ENCODE measurements at places on chromosomes 3 and 15.

- peak; percentile 5 for DNase-seq
Observed at GRCh38 chr3:162602619-162603018, 1106.0 kb downstream of the OTOL1 start.

- DNase-seq, result no peak
Observed at GRCh38 chr3:11602886-11603527, 40.7 kb downstream of the VGLL4 start.

DNA sequence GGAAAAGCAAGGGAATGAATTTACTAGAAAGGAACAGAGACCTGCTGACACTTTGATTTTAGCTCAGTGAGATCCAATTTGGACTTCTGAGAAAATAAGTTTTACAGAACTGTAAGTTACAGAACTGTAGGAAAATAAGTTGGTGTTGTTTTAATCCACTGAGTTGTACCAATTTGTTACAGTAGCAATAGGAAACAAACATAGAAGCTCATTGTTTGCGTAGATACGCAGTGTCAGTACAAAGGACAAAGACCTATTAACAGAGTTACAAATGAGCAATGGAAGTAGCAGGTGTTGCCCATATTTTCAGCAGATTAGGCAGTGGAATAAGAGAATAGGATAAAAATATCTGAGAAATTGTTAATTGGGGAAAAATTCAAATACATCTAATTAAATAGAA is 385.8 kb upstream of the CNTN6 start:
- no peak for DNase-seq

DNA sequence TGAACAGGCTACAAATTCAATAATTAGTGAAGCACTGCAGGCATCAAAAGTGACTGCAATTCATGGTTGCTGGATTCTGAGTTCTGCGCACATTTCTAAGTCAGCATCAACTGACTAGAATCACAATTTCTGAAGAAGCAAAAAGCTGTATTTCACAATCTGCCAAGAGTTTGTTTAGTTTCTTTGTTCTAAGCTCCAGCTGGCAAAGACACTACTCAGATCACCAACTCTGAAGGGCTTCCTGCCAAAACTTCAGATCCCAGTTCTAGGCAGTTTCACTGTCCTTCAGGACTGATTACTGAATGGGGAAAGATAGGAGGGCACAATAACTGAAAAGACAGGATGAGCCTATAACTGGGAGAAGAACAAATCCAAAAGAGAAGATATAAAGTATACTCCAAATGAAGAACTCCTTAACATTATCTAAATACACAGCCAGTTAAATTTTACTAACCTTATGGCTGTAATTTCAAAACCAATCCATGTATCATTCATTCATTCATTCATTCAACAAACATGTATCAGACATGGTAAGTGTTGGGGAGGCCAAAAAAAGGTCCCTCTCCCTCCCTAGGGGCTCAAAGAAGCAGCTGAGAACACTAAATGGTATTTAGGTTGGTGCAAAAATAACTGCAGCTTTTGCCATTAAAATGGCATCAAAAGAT is 17.1 kb downstream of the TJP1 start:
- peak; percentile 71 for DNase-seq

- no peak for DNase-seq
Observed at GRCh38 chr3:83863380-83863779, 1095.4 kb upstream of the CADM2 start.

DNA sequence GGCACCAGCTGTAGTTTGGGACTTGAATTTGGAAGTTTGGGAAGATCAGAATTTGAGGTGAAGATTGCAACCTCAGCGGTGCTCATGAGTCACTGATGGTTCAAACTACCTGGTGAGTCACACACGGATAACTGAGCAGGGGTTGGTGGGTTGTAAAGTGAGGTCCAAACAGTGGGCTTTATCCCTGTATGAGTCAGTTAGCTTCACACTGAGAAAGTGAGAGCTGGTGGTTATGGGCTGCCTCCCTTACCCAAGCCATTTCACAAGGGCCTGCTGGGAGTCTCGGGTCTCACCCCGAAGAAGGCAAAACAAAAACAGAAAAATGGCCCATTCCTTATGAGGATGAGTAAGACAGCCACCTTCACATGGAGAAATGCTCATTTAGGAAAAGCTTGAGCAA is 77.0 kb downstream of the ITGA11 start:
- DNase-seq, result peak; percentile 89

GRCh38 chr15:76337059-76337695 is 604 bp downstream of the ISL2 start:
- peak; percentile 79 for DNase-seq

- DNase-seq, result peak; percentile 68
Observed at GRCh38 chr3:137946356-137946973, 63.5 kb upstream of the CLDN18 start.

DNA sequence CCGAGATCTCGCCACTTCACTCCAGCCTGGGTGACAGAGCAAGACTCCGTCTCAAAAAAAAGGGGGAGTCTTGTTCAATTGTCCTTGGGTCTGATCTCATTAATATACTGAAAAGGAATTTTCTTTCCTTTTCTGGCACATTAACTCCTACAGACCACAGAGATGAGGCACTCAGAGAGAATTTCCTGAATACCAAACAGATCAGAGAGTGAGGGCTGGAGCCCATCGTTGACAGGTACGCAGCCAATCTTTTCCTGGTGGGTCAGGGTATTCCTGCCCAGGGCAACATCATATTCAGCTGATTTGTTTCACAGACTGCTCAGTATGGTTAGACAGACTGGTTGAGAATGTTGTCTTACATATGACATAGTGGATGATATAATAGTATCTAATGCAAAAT is 82.8 kb upstream of the TNFSF10 start:
- DNase-seq, result peak; percentile 79

DNA sequence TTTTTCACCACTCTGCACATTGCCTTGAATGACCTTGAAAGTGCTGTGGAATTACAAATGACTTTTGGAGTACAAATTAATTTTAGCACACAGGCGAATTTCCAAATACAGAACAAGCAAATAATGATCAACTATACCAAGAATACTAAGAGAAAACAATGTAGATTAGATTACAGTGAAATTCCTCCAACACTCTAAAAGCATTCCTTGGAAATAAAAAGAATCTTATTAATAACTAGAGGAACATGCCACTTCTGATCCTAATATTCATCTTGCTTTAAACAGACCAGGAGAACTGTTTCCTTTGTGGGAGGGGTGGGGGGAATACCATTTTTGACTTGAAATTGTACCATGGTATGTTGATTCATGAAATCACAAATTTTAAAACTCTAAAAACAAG is 167.5 kb downstream of the SUCLG2 start:
- DNase-seq, result no peak

DNA sequence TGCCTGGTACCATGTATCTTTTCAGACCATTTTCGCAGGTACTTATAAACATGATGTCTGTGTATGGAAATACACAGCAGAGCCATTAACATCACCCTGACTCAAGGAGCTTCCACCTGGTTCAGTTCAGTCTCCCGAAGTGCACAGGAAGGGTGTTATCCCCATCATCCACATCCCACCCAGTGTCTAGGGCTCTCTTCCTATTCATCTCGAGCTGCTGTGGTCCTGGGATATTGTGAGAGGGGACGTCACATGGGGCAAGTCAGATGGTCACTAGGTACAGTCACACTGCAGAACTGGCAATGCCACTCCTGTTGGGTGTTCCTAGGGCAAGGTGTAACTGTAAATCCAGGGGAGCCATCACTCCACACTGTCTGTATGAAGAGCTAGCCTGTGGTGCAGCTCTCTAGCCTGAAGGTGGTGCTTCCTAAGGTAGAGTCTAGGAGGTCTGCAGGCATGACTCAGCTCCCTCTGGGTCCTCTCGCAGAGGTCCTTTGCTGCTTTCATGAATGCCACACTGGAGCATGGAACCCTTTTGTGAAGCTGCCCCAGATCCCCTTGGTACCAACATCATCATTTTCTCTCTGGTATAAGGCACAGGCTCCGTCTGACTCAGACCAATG is 13.9 kb downstream of the ISLR2 start:
- DNase-seq, result no peak

DNA sequence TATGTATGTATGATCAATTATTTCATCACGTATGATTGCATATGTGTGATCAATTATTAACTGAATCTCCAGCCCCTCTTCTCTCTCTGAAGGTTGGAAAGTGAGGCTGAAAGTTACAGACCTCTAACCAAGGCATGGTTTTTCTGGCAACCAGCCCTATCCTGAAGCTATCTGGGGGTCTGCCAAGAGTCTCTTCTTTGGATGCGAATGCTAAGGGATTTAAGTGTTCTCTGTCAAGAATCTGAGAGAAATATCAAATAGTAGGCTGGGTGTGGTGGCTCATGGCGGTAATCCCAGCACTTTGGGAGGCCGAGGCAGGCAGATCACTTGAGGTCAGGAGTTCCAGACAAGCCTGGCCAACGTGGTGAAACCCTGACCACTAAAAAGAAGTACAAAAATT is 8.1 kb downstream of the NKTR start:
- DNase-seq, result peak; percentile 46

GRCh38 chr3:115922681-115923347 is 299.5 kb downstream of the GAP43 start:
- peak; percentile 32 for DNase-seq

- no peak for DNase-seq
Observed at GRCh38 chr3:172546105-172546504, 22.9 kb upstream of the TNFSF10 start.

DNA sequence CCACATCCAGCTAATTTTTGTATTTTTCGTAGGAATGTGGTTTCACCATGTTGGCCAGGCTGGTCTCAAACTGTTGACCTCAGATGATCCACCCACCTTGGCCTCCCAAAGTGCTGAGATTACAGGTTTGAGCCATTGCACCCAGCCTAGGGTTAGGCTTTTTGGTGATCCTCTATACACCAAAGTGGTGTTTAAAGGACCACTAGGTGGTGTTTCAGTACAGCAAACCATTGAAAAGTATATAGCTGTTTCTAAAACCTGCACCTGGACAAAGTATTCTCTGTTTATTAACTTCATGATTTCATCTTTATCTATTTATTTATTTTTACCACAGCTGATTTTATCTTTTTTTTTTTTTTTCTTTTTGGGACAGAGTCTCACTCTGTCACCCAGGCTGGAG is 68.4 kb downstream of the MINDY2 start:
- peak; percentile 6 for DNase-seq

GRCh38 chr3:127986803-127987202 is 65.4 kb upstream of the SEC61A1 start:
- no peak for DNase-seq

DNA sequence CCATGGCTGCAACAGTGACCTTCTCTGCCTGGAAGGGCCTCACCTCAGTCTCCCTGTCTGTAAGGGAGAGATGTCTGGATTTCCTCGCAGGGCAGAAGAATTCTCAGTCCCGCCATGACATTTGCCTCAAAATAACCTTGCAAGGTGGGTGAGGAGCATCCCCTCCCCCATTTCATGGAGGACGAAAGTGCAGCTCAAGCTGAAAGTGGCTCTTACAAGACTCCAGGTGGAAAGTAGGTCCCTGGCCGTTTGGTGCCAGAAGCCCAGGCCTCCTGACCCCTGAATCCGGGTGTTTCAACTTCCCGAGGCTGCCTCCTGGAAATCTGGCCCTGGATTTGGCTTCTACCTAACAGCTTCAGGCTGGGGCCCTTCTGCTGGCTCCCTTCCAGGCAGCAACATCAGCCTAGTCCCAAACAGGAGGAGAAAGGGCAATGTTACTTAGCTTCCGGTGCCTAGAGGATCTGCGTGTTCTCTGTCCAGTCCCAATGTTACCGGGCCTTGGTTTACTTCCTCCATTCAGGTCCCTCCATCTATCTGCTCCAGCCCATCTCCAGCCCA is 769 bp upstream of the CSPG4 start:
- DNase-seq, result peak; percentile 47

DNA sequence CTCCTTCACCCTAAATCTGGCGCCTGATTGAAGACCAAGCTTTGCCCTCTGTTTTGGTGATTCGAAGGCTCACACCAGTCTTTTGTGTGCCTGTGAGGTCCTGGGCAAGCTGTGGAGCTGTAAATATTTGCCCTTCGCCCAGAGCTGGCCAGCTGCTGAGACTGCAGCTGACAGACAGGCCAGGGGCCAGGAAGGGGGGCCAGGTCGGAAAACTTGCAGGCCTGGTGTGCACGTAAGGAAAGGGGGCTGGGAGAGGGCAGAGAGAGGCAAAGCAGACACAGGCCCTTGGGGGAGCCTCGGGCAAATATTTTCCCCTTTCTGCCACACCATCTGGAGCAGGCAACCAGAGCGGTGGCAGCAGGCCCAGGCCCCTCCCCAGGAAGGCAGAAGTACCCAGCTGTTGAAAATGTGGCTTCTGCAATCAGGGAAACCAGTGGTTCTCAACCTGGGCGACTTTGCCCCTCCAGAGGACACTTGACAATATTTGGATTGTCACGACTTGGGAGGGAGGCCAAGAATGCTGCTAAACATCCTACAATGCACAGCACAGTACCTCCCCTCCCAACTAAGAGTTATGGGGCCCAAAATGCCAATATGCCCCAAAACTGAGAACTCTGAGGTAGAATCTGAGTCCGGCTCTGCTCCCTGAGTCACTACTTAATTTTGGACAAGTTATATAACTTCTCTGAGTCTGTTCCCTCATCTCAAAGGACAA is 2.5 kb downstream of the PDZRN3 start:
- DNase-seq, result peak; percentile 72

DNA sequence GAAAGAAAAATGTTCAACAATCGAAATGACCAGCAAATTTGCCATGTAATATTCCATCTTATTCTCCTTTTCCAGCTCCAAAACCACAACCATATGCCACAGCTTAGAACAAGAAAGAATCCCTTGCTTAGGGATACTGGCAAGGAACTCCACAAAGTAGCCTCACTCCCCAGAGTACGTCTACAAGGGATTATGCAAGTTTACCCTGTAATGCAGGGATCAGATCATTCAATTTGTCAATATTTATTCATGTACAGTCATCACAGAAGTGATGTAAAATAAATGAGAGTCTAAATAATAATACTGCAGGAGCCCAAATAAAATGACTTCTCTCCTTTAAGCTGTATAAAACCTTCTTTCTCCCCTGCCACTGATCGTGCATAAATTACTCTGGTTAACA is 23.5 kb upstream of the MYO1E start:
- no peak for DNase-seq

DNA sequence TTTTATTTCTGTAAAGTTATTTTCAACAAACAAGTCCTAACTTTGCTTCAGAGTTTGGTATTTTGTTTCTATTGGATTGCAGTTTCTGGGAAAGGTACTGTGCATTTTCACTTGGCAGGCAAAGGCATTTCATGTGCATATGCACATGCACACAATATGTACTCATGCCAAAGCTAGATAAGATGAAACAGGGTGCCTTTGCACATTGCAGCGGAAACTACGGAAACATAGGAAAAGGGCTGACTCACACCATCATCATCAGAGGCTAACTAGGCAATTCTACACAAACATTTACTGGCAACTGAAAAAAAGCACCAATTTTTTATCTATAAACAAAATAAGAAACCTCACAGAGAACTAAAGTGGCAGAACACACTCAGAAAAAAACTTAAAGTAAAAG is 550.6 kb upstream of the NECTIN3 start:
- peak; percentile 88 for DNase-seq

DNA sequence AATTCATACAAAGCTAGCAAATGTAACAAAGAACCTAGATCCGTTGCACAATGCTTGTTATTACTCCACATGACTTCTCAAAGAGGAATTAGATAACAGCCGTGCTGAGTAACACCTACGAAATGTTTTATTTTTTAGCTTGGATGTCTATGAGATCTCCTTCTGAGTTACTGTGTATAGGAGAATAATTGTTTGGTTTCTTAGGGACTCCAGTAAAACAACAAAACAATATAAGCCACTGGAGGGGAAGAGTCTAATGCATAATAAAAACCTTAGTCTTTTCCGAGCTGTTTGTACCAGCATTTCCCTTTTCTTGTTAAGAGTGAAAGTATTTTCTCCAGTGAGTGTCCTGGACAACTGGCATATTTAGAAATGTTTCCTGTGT is 15.6 kb downstream of the SNAP23 start:
- peak; percentile 59 for DNase-seq

GRCh38 chr3:55296791-55297190 is 190.3 kb downstream of the WNT5A start:
- no peak for DNase-seq
